ENCODE measurements at places on chromosomes 5 and 9.

DNA sequence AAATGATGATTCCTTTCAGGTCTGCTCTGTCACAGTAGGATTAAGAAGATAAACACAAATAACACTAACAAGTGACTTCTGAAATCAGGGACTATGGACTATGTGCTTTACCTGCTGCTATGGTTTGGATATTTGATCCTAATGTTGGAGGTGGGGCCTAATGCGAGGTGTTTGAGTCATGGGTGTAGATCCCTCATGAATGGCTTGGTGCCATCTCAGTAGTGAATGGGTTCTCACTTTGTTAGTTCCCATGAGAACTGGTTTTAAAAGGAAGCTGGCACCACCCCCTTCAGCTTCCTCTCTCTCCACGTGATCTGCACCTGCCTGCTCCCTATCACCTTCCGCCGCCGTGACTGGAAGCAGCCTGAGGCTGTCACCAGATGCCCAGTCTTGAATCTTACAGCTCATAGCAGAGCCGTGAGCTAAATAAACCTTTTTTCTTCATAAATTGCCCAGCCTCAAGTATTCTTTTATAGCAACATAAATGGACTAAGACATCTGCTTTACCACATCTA, 3.3 kb downstream of the PPIC start:
- no peak for DNase-seq

- DNase-seq = no peak
Observed at GRCh38 chr5:153658149-153658548, 167.7 kb downstream of the GRIA1 start.

GRCh38 chr5:28648108-28648507, 1609.7 kb upstream of the CDH9 start:
- DNase-seq = no peak

GRCh38 chr9:35105571-35106342, 2.8 kb upstream of the STOML2 start:
- DNase-seq = no peak

GRCh38 chr5:141223112-141223783, at the start of gene PCDHB14:
Gene PCDHB14 (plus strand): TSS chr5:141223343. CDS start chr5:141223506, 163 bp downstream.
- DNase-seq = no peak

DNA sequence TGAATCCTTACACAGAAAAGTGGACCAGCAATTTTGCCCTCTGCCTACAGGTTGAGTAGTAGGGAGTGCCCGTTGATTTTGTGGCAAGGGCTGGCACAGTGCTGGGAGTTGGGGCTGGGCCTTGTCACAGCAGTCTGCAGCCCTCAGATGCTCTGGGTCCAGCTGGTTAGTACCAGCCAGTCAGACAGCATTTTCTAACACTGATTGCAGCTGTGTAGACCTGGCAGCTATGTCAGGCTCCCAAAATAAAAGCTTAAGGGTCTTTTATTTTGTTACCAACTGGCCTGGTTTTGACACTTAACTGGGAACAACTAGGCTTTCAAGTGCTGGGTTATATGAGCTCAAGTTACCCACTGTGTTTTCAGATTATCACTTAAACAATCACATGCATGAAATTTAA, 57.7 kb downstream of the MAT2B start:
- DNase-seq = no peak

- DNase-seq = no peak
Observed at GRCh38 chr9:81819155-81819554, 109.1 kb upstream of the SPATA31D4 start.

GRCh38 chr5:150458802-150459557, 9.4 kb upstream of the RPS14 start:
- peak; percentile 94 for DNase-seq

GRCh38 chr9:8684978-8685708, 885.6 kb upstream of the DMAC1 start:
- DNase-seq = no peak

GRCh38 chr9:130962418-130963316, 23.6 kb upstream of the FIBCD1 start:
- DNase-seq = no peak

DNA sequence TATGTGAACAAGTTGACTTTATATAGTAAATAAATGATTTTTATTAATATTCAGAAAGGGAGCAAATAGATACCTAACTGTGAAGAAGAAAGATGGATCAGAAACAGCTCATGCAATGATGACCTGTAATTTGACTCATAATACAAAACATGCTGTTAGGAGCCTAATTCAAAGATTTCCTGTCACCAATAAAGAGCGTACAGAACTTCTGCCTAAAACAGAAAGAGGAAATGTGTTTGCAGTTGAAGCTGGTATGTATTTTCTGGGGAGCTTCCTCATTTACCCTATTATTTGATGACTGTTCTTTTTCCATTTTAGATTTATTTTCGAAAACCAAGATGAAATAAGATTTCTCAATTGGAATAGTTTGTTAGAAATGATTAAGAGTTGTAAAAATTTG, 11.4 kb downstream of the YTHDC2 start:
- DNase-seq = no peak

DNA sequence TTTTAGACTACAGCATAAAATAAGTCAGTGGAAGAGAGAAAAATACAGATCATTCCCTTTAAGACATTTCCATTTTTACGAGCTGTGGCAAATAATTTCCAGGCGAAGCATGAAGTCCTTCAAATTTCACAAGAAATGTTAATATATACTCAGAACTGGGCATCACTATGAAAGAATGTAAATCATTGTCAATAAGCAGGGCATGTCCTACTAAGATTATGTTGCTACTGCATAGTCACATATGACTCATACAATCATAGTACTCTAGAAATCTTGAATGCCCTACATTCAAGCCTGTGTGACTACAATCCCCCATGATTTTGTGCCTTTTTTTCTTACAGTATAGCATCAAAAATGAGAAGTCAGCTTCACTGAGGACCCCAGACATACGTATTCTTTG, 485.2 kb upstream of the FTMT start:
- no peak for DNase-seq

DNA sequence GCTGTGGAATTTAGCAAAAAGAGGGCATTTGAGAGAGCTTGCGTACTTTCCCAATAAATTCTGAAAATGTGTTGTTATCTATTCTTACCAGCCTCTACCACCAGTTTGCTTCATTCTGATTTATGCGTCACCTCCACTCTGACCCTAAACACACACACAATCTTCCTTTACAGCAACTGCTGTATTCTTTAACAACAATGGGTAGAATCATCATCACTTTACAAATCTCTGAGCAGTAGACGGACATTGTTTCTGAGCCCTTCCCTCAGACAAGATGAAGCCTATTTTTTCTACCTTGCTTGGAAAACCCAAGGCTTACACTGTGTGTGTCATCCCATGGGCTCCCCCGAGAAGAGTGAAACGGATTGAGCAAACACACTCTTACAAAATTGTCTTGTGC, 83.1 kb upstream of the RASA1 start:
- no peak for DNase-seq

DNA sequence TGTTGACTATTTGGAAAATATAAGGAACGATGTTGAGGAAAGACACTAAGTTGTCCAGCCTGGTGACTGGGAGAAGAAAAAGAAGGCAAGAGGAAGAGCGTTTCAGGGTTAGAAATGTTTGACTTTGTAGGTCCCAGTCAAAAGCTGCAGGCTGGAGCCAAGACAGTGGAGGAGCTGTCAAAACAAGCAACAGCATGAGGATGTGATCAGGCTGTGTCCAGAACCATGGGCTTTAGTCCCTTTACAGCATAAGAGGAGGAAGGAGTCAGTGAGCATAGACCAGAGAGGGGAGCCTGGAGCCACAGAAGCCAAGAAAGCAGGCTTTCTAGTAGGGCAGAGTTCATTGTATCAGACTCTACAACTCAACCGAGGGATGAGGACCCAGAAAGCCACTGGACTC, 658.5 kb downstream of the BNC2 start:
- DNase-seq = no peak

DNA sequence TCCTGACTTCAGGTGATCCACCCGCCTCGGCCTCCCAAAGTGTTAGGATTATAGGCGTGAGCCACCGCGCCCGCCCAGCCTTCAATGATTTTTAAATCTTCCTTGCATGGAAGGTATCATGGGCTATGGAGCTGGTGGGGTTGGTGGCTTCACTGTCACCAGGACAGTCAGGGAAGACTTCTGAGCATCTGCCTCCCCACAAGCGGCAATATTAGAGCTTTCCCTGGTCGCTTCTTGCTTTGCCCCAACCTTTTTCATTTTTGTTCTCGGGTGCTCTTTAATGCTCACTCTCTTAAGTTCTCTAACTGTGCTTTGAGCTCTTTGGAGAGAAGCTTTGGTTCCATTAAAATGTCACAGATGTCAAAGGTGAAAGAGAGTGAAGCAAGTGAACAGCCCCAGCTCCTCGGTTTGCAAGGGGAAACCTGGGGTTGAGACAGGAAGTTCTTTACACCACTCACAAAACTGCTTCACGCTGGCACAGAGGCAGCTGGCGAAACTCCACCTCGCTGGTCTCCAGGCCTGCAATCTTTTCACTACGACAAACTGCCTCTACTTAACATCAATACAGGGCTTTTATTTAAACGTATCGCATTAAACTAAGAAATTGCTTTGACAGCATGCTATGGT, 142.5 kb upstream of the RETREG1 start:
- peak; percentile 18 for DNase-seq

DNA sequence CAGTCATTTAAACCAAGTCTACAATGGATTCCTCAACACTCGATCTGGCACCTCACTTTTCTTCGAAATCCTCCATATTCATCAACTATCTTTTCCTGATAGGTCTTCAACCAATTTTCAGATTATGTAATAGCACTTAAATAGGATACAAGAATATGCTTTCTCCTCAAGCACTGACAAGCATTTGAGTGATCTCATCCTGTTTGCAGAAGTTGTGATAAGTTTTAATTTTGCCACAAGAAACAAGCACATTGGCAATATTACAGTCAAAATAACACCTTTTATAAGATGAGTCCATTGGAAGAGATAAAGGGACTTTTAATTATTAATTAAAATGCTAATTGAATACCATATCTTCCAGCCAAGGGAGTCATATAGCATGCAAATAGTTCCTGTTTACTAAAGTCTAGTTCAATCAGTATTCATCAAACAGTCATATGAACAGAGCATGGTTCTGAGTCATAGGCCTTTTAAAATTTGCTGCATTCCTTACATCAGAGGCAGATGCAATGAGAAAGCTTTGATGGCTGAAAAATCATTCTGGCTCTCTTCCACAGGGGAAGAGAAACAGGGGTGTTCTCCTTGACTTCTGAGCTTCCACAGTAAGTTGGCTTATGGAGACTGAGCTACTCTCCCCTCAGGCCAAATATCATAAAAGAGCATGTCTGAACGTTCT, 32.7 kb upstream of the ZCCHC9 start:
- DNase-seq = no peak

DNA sequence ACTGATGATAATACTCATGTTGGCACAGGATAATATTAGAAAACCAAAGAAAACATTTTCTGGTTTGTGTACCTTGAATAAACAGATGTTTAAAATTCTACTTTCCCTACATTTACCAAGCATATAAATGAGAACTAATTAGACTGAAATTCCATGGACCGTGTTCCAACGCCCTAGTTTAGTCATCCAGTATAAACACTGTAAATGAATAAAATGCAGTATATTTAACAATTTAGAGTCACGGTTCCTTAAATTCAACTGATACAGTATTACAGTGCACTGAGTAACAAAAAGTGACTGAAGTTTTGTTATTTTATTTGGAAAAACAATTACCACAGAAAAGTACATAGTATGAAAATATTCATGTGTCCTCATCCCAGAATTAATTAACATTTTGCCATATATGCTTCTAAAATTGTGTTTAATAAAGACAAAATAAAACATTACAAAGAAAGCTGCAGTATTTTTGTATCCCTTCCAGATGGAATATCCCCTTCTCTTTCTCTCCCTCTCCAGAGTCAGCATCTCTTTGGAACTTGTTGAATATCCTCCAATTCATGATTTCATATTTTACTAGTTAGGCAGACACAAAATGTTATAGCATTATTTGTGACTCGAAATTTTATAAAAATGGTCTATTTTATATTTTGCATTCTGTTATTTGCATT, 112.5 kb downstream of the HMHB1 start:
- DNase-seq = no peak

- DNase-seq = no peak
Observed at GRCh38 chr5:62266573-62266972, 39.4 kb upstream of the KIF2A start.

- no peak for DNase-seq
Observed at GRCh38 chr5:149404746-149405549, 25.9 kb upstream of the IL17B start.

GRCh38 chr5:149406203-149406978, 27.3 kb upstream of the IL17B start:
- no peak for DNase-seq

DNA sequence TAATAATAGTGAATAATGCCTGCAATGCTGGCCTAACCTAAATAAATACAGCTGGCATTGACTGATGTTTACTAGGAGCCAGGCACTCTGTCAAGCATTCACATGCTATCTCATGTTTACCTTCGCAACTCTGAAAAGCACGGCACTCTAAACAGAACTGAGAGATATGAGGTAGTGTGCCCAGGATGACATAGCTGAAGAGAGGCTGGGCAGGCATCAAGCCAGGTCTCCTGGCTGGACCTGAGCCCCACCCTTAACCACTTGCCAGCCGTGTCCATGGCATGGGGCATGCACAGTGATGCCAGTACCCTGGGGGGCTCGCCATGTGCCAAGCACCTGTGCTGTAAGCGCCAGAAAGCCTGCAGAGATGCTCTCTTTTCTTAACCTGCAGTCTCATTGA, 119.4 kb upstream of the MVB12B start:
- DNase-seq = no peak

DNA sequence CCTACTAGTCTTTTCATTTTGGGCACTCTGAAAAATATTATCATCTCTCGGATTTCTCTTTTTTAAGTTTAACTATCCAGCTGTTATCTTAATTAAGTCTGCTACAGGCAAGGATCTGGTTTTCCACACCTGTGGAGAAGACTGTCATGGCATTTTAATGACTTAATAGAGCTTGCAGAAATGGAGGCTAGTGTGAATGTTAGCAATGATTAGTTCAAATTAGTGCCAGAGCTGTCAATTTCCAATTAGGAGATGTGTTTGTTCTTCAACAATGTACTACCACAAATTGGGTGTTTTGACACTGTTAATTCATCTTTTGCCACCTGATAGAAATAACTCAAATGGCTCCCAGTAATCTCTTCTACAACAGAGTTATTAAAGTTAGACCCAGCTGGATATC, 2023.0 kb upstream of the CDH9 start:
- DNase-seq = no peak

- DNase-seq = no peak
Observed at GRCh38 chr5:10702911-10703491, 58.0 kb downstream of the DAP start.

DNA sequence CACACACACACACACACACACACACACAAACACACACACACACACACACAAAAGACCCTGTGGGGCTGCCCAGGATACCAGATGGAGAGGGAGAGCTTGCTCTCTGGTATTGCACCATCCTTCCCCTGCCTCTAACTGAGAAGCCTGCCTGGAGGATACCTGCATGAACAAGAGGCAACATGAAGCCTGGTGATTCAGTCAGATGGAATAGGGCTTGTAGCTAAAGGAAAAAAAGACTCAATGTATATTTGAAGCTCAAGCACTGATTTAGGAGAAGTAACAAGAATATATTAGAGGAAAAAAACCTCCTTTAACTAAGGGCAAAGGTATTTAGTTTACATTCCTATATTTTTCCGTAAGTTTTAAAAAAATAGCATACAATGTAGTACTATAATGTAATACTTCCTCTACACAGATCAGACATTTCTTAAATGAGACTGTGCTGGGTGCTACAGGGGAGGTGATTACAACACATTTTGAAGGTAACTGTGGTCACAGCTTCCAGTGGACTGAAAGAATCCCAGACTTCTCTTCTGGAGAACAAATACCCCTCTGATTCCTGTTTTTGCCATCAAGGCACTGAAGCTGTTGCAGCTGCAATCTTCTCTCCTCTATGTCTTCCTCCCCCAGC, 169.3 kb downstream of the DCP2 start:
- no peak for DNase-seq
